ENCODE measurements at places on chromosomes 1 and 21. TPM values are rescaled to one million over a fixed set of nuclear protein-coding genes. Genes with fewer than 3 reads are reported as not detected.

Gene CD5L
- not detected for total RNA-seq

Gene CHI3L2
- 0.83 TPM for total RNA-seq

Gene GJA5
- total RNA-seq: not detected

Gene EFNA4
- 8.7 TPM for total RNA-seq

Gene SMYD2
- 42.4 TPM for total RNA-seq

Gene SLFNL1
- total RNA-seq: 0.17 TPM

Gene RAB42
- total RNA-seq: 3.0 TPM

Gene SIM2
- total RNA-seq: 9.1 TPM

Gene RRP1
- 28.6 TPM for total RNA-seq

Gene IFNLR1
- total RNA-seq: not detected

Gene LCE2D
- not detected for total RNA-seq

Gene TTC22
- not detected for total RNA-seq

Gene OR2T35
- not detected for total RNA-seq

Gene HTR6
- total RNA-seq: not detected

Gene E2F2
- 6.6 TPM for total RNA-seq

Gene C1QC
- not detected for total RNA-seq

Gene RXFP4
- total RNA-seq: not detected

Gene GNPAT
- 79.7 TPM for total RNA-seq

Gene DISP1
- 2.9 TPM for total RNA-seq

Gene L1TD1
- not detected for total RNA-seq

Gene HCN3
- 1.8 TPM for total RNA-seq

Gene SPEN
- 7.7 TPM for total RNA-seq

Gene TFF1
- total RNA-seq: not detected

Gene AKR7A3
- 1.7 TPM for total RNA-seq

Gene AIRE
- not detected for total RNA-seq

Gene AMPD1
- total RNA-seq: not detected

Gene C1QA
- total RNA-seq: not detected

Gene TDRD5
- total RNA-seq: not detected

Gene EFNA1
- not detected for total RNA-seq

Gene F5
- total RNA-seq: not detected

Gene MCOLN3
- 3.0 TPM for total RNA-seq

Gene JAM2
- 5.6 TPM for total RNA-seq

Gene ALX3
- total RNA-seq: not detected

Gene PAPPA2
- total RNA-seq: 0.06 TPM

Data from LHCN-M2 (cell line).